A549 treated with AZD2906 at 1 μM for 4 hours (cell line): ENCODE measurements at places on chromosomes 3 and 15. TPM values are rescaled to one million over a fixed set of nuclear protein-coding genes. Genes with fewer than 3 reads are reported as not detected.

Gene UBAP1L
- total RNA-seq: 0.53 to 0.97 TPM (median 0.84 TPM) in 5 replicates

Gene GOLGA8G
- total RNA-seq: not detected in 5 replicates

Gene EPHB3
- total RNA-seq: 0.20 to 0.61 TPM (median 0.28 TPM) in 5 replicates

Gene NR2E3
- total RNA-seq: 0.16 to 0.34 TPM (median 0.21 TPM) in 5 replicates

Gene NANOGP8
- total RNA-seq: not detected in 5 replicates

Gene PLSCR2
- total RNA-seq: 0.09 to 0.16 TPM in 2 of 5 replicates, not detected in the others

Gene GOLGA6B
- total RNA-seq: 0.06 TPM in 1 of 5 replicates, not detected in the others

Gene GOLGA8O
- total RNA-seq: 0.24 to 0.51 TPM (median 0.30 TPM) in 5 replicates

Gene SLC22A13
- total RNA-seq: 0.06 to 0.14 TPM (median 0.09 TPM) in 4 of 5 replicates, not detected in the other

Gene ZNF620
- total RNA-seq: 1.4 to 2.1 TPM (median 1.8 TPM) in 5 replicates

Gene OCA2
- 0.28 to 0.41 TPM (median 0.38 TPM) in 5 replicates for total RNA-seq

Gene TIMP4
- 10.6 to 13.6 TPM (median 11.5 TPM) in 5 replicates for total RNA-seq

Gene LRRIQ4
- total RNA-seq: not detected in 5 replicates

Gene VPS8
- total RNA-seq: 7.3 to 8.6 TPM (median 8.2 TPM) in 5 replicates

Gene SCN11A
- total RNA-seq: 0.01 to 0.02 TPM (median 0.01 TPM) in 3 of 5 replicates, not detected in the others

Gene GLDN
- total RNA-seq: 0.03 to 0.08 TPM (median 0.05 TPM) in 3 of 5 replicates, not detected in the others

Gene GOLGA8K
- 0.31 to 1.2 TPM (median 0.75 TPM) in 5 replicates for total RNA-seq

Gene UROC1
- not detected in 5 replicates for total RNA-seq

Gene ITIH1
- total RNA-seq: not detected in 5 replicates

Gene TRH
- total RNA-seq: not detected in 5 replicates
